AG08396 (cell line): ENCODE measurements at places on chromosomes 3 and 15.
A peak's percentile ranks its signal among the peaks of the same experiment; 100 is the strongest.

DNA sequence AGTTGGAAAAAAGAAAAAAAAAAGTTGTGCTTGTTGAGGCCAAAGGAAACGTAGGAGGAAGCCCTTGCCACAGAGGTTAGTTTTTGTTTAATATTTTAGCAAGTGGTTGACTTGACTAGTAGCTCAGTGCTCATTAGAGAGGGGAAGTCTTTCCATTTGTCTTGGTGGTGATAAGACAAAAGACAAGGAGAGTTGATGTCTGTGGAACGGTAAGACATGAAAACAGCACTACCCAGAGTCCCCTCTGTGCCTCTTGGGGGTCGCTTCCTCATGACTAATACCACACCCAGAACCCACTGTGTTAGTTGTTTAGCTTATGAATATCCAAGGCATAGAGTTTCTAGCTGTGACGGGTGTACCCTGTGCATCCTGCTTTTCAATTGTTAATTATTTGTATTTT lies 211.4 kb downstream of the ITPR1 start:
- no peak for DNase-seq

DNA sequence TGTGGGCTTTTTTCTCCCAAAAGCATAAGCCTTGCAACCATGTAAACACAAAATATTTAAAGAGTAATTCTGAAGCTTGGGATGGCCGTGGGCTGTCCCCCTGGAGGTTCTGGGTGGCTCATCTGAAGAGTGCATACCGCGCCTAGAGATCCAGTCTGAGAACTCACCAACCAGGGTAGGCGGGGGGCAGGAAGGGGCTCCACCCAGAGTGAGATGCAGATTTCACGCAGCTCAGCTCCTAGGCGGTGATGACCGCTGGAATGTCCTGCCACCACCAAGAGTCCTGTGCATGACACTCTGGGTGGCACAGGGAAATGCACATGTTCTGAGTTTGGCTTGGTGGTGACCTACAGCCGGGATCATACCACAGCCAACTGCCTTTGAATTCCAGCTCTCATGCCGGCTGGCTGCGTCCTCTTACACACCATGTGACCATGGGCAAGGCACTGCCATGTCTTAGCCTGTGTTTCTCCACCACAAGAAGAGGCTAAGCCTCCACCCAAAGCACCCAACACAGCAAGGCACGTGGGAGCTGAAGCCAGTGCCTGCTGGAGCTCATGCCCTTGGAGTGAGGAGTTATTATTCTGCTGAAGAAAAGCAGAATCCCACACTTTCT lies 125.1 kb upstream of the IQSEC1 start:
- no peak for DNase-seq

GRCh38 chr3:31124373-31124772 lies 229.9 kb upstream of the GADL1 start:
- no peak for DNase-seq

- DNase-seq, result no peak
These were observed 197.2 kb downstream of the KCNAB1 start for GRCh38 chr3:156317462-156318074.

DNA sequence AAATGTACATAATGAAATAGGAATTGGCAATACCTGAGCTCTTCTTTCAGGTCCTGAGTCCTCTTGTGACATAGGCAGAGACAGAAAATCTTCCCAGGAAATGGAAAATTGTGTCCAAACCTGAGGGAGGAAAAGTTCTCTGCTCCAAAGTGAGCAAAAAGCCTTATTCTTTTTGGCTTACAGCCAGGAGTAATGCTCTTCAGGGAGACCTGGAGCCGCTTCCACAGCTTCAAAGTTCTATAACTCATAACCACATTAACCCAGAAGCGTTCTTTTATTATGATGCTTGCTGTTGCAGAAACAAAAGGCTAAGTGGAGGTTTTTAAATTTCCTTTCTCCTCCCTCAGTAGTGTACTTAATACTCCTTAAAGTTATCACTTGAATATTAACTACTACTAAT lies 633 bp downstream of the IGSF10 start:
- DNase-seq, result no peak

- peak; percentile 77 for DNase-seq
These were observed 72.3 kb downstream of the TAMM41 start for GRCh38 chr3:11774296-11774877.

- DNase-seq, result no peak
These were observed 57.8 kb downstream of the PCSK6 start for GRCh38 chr15:101431748-101432147.

GRCh38 chr3:88298189-88298588 lies 148.4 kb downstream of the C3orf38 start:
- no peak for DNase-seq

GRCh38 chr15:22915866-22916515 lies 64.2 kb downstream of the CYFIP1 start:
- no peak for DNase-seq

DNA sequence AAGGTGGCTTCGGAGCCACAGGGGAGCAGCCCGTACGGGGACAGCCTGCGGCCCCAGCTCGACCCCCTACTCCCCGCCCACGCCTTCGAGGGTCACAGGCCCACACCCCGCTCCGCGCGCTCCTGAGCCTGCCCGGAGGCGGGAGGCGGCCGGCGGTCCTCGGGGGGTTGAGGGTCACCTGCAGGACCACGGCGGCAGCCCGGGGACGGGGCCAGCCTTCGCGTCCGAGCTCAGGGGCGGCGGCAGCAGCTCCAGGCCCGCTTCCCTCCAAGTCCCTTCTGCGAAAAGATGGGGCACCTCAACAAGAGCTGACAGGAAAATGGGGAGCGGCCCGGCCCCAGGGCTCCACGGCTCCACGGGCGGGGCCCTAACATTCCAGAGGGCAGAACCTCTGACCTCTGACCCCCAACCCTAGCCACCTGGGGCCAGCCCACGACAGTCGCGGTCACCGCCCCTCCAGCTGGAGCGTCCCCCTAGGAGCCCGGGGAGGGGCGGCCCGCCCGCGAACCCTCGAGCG lies 428 bp downstream of the LYSMD4 start:
- peak; percentile 24 for DNase-seq

- no peak for DNase-seq
These were observed 154.4 kb downstream of the RPLP1 start for GRCh38 chr15:69606921-69607500.

GRCh38 chr3:195188426-195188927 lies 82.5 kb downstream of the XXYLT1 start:
- DNase-seq, result no peak

DNA sequence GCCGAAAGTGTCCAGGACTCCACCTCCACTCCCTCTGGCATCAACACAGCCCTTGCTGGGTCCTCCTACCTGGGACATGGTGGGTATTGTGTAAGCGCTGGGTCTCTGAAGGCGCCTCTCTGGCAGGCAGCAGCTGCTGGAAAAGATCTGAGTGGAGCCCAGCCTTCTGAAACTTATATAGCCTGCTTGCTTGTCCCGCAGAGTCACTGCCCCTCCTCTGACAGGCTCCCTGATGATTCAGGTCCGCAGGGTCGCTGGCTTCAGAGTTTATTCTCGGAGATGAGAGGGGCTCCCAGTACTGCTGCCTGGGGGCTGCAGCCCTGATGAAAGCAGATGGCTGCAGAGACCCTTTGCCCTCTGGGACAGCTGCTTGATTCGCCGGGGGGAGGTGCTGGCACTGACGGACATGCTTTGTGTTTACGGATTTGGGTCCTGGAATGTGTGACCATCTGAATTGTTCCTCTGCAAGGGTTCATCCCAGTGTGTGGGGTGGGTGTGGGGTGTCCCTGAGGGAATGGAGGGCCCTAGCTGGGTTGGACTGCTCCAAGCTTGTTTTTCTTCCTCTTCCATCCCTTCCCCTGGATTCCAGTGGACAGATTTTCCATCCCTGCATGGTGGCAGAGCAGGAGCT lies at the start of gene MUSTN1:
MUSTN1 (minus strand) TSS at position 149 of the 631 bp plus-strand sequence; CDS start at position 78, 71 bp downstream.
- peak; percentile 41 for DNase-seq

DNA sequence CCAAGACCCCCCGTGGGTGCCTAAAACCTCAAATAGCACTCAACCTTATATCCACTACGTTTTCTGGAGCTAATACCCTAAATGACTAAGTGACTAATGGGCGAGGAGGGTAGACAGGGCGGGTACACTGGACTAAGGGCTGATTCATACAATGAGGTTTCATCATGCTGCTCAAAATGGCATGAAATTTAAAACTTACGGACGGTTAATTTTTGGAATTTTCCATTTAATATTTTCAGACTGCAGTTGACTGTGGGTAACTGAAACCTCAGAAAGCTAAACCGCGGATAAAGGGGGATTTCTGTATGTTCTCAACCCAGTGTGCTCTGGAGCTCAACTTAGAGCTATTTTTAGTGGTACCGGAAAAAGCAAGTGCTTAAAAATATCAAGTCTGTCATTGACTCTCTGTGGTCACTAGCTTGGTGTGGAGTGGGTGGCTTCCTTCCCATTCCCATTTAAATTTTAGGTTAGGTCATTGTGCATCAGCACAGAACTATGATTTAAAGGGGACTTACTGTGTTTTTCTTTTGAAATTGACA lies 72.9 kb downstream of the LRRC28 start:
- DNase-seq, result peak; percentile 33

DNA sequence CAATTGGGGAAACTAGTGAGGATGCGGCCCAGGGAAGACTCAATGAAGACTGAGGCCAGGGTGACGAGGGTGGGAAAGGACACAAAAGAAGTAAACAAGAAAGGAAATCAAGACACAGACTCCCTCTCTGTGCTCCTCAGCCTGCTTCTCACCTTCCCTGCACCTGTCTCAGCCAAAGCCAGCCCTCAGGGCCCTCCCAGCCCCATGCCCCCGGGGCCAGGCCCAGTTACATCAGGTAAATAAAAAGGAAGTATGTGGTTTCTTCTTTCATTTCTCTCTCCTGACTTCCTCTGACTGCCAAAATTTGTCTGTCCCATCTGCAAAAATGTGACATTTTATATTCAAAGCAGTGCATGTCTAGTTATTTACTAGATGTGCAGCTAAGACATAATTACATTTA lies 328.0 kb downstream of the UACA start:
- DNase-seq, result no peak

DNA sequence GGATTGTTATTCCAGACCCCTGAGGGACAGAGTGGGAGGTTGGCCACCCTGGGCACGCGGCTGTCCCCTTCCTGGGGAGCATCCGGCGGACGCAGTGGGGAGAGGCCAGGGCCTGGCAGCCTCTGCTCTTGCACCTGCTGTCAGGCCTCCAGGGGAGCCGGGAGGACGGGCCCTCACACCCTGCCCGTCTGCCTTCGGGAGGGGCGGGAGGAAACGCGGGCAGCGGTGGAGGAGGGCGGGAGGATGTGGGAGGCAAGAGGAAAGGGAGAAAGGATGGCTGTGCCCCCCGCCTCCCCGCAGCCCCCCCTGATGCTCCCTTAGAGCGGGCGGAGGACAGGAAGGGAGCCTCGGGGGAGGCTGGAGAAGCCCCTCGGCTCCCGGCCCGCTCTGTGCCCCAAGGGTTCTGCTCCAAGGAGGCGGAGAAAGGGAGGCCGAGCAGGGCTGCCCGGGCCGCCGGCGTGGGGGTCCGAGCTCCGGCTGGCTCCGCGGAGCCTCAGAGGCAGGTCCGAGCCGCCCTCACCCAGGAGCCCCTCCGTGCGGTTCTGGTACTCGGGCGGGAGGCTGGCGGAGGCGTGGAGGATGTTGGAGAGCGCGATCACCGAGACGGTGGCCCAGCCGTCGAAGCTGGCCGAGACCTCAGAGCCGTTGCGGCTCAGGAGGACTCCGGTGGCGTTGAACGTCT lies 40.9 kb downstream of the MUC20 start:
- DNase-seq, result no peak

DNA sequence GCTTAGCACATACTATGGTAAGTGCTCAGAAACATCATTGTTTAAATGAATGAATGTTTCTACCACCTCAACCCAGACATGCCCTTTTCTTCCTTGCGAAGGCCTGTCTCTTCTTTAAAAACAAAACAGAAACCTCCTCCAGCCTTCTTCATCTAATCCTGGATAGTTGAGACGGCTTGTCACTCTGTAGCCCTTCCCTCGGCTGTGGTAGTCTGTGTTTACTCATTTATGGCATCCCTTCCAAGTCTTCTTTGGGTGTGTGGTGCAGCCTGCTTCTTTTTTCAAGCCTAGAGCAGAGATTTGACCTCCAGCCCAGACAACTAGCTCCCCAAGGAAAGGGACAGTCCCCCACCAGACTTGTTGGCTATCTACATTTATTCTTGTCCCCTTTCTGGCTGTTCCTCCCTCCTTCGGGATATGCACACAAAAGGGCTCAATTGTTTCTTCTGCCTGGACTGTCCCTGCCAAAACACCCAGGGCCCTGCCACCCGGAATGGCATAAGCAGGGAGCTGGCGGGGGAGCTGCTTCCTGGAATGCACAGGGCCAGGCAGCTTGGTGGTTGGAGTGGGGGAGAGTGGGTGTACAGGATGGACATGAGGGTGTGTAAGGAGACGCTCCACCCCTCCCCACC lies 67.8 kb downstream of the ITGA11 start:
- DNase-seq, result peak; percentile 38
